H7 (cell line): ENCODE measurements at places on chromosomes 3 and 15. TPM values are rescaled to one million over a fixed set of nuclear protein-coding genes. Genes with fewer than 3 reads are reported as not detected.

PLAAT1 gene
- 3.7 and 4.5 TPM in 2 replicates for total RNA-seq

DNA sequence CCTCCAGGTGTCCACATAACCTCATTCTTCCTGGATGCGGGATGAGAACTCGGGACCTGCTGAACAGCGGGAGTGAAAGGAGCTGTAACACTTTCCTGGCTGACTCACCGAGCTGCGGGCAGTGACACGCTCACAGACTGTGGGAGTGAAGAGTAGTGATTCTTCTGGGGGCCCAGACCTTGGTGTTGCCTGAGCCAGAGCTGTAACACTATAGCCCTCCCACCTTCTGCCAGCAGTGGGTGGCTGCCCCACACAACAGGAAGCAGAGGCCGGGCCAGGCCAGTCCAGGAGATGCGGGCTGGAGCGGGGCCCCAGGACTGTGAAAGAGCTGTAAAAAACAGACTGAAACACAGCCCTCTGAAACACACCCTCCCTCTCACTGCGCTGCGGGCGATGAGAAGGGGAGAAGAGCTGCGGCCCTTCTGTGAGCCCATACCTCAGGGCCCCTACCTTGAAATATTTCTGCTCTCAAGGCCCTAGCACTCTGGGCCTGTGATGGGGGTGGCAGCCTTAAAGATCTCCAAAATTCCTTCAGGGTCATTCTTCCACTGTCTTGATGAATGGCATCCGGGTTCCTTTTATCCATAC is 464.0 kb upstream of the CCDC54 start:
- DNase-seq, result peak; percentile 58

DNA sequence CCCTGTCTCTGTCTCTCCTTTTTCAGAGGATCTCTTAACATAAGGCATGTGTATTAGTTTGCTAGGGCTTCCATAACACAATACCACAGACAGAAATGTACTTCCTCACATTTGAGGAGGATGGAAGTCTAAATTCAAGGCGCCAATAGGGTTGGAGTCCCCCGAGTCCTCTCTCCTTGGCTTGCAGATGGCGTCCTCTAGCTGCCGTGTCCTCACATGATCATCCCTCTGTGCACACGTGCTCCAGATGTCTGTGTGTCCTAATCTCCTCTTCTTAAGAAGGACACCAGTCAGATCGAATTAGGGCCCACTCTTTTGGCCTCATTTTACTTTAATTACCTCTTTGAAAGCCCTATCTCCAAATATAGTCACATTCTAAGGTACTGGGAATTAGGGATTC is 23.0 kb upstream of the BFSP2 start:
- no peak for DNase-seq

GRCh38 chr3:165406425-165406824 is 210.2 kb upstream of the SLITRK3 start:
- DNase-seq, result no peak

DNA sequence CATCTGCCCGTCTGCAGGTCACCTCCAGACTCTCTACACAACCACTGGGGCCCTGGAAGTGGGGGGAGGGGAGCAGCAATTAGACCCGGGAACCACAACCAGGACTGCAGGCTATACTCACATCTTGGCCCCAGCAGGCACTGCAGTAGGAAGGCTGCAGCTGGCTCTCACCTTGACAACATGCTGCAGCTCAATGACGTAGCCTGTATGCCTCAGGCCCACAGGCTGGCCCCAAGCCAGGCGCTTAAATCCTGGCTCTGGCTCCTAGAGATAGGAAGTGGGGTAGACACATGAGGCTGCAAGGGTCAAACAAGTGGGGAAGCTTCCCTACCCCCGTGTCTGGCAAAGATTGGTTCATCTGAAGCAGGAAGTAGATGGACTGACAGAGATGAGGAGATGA is 4.6 kb upstream of the QRICH1 start:
- no peak for DNase-seq

DNA sequence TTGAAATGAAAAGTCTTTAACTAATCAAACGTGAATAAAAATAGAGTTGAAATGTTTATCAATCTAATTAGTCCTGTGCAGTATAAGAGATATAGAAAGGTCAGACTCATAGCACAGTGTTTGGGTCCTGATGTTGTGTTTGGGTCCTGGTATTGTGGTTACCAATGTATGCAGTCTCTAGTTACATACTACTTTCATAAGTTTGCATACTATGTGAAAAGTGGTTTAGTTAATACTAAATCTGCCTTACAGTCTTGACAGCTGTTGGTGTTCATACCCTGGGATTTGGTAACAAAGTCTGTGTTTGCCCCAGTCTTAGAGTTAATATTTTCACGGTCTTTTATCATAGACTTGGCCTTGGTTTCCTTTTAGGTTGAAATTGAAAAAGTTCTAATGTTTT is 41.7 kb downstream of the KIF15 start:
- DNase-seq, result no peak

GRCh38 chr3:31534065-31534425 is 1.3 kb downstream of the STT3B start:
- no peak for DNase-seq

DNA sequence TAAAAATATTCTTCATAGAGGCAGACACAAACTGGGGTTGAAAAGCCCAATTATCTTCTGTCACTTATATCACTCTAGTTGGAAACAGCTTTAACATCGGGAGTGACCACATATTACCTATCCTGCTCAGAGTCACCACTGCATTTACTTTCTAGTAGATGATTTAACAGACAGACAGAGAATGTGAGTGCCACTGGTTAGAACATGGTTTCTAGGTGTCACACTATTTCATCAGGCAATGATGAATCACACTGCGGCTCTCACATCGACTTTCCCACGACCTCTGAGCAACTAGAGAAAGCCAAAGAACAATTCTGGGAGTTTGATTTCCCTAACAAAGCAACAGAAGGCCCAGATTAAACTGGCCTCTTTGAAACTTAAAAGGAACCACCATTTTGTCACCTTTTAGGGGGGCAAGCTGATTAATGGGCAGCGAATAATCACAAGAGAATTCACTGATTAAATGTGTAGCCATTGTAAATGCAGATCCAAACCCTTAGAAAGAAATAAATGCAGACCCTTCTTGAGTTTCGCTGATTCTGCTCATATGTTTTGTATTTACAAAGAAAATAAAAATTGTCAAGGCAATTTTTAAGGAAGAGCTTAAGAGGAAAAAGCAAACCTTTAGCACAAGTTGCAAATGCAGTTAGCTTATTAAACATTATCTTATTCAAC is 112.6 kb upstream of the KBTBD8 start:
- DNase-seq, result no peak

GRCh38 chr15:60819860-60820259 is 340.9 kb upstream of the ICE2 start:
- no peak for DNase-seq

DNA sequence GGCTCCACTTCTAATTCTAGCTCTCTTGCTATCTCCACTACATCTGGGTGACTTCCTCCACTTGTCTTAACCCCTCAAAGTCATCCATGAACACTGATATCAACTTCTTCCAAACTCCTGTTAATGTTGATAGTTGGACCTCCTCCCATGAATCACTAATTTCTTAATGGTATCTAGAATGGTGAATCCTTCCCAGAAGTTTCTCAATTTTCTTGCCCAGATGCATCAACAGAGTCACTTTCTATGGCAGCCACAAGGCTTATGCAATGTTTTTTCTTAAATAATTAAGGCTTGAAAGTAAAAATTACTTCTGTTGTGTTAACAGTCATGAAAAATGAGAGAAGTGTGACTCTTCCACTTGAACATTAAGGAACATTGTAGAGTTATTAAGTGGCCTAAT is 164.3 kb downstream of the PCCB start:
- DNase-seq, result no peak

- no peak for DNase-seq
These were observed 389 bp downstream of the ARPC4 start for GRCh38 chr3:9793161-9793781.
